ENCODE measurements at places on chromosomes 11 and 22.

GRCh38 chr11:37612146-37612545, 1014.1 kb upstream of the RAG2 start:
- no peak for DNase-seq

- DNase-seq = no peak
These were observed 38.4 kb upstream of the A4GALT start for GRCh38 chr22:42758931-42759629.

GRCh38 chr22:37999640-38000272, 15.4 kb upstream of the SOX10 start:
- DNase-seq = no peak

GRCh38 chr11:128214263-128214662, 373.1 kb downstream of the ETS1 start:
- no peak for DNase-seq

- no peak for DNase-seq
These were observed 833.8 kb downstream of the TBC1D22A start for GRCh38 chr22:47596176-47596690.

DNA sequence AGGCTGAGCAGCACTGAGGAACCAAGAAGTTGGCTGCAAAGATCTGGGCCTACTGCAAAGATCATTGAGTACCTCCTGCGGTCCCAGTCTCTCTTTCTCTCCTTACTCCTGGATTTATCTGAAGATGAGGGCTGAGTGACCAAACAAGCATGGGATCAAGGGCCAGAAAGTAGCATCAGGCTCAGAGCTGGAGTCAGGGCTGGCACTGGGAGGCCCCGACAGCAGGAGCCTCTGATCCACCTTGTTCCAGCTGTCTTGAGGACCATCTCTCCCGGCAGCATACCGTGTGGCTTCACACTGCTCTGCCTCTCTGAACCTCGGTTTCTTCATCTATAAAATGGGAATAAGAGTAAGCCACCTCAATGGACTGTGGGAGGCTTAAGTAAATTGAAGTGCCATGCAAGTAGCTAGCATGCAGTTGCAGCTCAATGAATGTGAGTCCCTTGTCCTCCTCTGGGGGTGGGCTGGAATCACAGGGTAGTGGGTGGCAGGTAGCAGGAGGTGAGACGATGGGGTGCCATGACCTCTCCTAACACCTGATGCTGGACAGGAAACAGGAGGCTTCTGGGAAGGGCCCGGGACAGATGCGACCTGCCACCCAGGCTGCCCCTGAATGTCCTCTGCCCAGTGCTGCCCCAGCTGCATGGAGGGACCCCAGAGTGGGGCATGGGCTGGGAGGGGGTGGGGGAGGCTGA, 52.5 kb upstream of the PRDM11 start:
- DNase-seq = no peak

DNA sequence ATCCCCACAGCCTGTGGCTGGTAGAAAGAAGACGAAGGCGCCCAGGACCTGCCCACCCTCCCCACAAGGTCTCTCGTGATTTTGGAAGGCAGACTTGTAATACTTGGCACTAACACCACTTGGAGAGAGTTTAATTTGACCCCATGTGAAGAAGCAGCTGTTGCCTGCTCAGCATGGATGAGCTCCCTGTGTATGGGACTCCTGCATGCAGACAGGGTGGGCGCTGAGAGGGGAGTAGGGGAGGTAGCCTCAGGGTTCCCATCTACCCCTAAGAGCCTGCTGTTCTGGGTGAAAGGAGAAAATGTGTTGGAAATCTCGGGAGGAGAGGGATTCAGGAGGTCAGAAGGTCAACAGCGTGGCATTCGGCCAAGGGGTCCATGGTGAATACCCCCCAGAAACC, 625.9 kb downstream of the TBC1D22A start:
- DNase-seq = no peak

DNA sequence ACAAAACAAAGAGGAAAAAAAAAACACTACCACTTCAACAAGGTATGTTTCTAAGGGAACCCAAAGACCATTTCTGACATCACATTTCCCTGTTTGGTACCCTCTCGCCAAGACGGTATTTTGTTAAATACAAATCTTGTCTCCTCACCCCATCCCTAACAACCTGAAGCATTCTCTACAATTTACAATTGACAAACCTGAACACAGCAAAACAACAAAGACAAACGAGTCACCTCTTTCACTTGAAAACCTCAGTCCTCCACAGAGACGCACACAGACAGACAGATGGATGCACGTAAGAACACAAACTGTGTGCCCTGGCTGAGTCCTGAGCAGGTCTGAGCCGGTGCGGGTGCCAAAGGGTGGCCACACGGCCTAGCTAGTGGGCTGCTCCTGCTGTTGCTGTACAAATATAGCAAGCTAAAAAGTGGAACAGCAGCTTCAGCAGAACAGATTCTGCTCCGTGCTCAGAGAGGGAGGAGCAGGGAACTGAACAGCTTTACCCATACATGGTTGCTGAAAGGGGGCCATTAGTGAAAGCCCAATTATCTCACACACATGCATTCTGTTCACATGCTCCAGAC, 28.5 kb downstream of the CELF1 start:
- no peak for DNase-seq

- no peak for DNase-seq
These were observed 58.2 kb downstream of the PRCP start for GRCh38 chr11:82842019-82842418.

- DNase-seq = no peak
These were observed 9.7 kb downstream of the CAT start for GRCh38 chr11:34448223-34448994.

- DNase-seq = peak; percentile 61
These were observed 307.5 kb downstream of the ETS1 start for GRCh38 chr11:128279866-128280265.

DNA sequence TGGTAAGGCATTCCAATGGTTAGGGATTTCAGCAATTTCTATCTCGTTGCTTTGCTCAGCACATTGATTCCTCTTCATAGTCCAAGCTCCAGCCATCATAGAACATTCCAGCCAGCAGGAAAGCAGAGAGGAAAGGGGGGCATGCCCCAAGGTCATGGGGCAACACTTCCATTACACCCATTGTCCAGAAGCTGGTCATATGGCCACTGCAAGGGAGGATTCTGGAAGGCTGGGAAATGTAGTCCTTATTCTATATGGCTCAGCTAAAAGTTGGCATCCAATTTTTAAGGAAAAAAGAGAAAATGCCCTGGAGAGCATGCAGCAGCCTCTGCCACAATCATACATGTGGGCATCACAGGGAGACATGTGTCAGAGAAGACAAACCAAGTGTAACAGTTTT, 47.1 kb upstream of the RCN1 start:
- DNase-seq = no peak

GRCh38 chr11:118605116-118605867, 2.1 kb upstream of the PHLDB1 start:
- no peak for DNase-seq

- DNase-seq = no peak
These were observed 1398.1 kb downstream of the BRD1 start for GRCh38 chr22:48429446-48430020.

GRCh38 chr11:1197886-1198560, 24.8 kb upstream of the MUC5B start:
- no peak for DNase-seq

- DNase-seq = no peak
These were observed 29.7 kb downstream of the ALX4 start for GRCh38 chr11:44280257-44280656.

DNA sequence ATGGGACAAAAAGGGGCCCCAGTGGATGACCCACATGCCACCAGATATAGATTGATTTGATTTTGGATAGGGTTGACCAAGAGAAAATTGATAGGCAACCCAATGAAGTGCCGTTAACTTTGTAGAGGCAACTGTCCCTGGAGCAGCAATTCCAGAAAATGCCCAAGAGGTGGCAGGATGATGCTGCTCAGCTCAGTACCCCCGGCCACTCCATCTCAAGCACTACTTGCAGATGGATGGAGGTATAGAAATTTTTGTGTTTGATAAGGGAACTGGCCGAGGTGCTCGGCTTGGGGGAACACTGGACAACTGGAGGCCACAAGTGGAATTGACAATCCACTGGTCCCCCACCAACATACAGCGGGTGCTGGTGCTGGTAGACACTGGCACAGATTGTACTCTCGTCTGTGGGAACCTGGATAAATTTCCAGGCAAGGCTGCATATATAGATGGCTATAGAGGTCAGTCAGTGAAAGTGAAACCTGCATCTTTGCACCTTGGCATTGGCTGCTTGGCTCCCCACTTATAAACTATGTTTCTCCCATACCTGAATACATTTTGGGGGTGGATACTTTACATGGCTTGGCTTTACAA, 86.3 kb downstream of the CCDC83 start:
- no peak for DNase-seq

GRCh38 chr11:27563641-27564040, 57.1 kb upstream of the LIN7C start:
- DNase-seq = no peak

DNA sequence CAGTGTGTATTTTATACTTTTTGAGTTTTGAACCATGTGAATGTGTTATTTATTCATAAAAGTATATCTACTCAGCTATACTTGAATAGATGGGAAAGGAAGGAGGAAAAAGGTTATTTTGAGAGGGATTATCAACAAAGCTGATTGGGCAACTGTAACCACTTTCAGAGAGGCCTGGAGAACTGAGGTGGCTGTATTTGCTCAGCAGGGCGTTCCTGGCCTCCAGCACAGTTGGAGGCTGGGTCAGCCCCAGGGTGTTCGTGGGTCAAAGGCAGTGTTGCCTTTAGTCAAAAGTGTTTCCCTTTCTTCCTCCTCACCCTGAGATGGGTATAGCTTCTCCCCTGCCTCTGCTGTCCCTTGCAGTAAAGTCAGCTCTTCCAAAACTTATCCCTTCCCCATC, 26.7 kb downstream of the ASCC2 start:
- DNase-seq = no peak

GRCh38 chr11:124716591-124716990, 23.2 kb upstream of the NRGN start:
- DNase-seq = no peak

GRCh38 chr22:40322021-40322420, 24.3 kb upstream of the ADSL start:
- no peak for DNase-seq

GRCh38 chr22:27250886-27251285, 550.7 kb downstream of the MN1 start:
- no peak for DNase-seq

GRCh38 chr22:33867118-33867866, 53.0 kb downstream of the LARGE1 start:
- DNase-seq = no peak

GRCh38 chr11:1224491-1225385, 1.9 kb downstream of the MUC5B start:
- no peak for DNase-seq

DNA sequence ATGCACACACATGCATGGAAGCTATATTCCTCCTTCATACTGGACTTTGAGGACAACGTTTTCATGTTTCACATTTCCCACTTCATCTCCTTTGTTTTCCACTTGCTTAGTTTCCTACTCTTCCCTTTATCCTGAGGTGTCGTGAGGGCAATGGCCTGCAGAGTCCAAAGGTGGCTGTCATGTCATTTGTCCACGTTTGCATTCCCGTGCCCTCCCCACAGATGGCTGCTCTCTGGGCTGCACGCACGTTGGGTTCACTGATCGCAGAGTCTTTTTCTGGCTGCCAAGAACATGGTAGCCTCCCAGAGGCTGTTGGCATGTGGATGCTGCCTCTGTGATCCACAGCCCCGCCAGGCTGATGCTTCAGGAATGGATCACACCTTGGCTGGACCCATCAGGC, 256.0 kb downstream of the ST3GAL4 start:
- no peak for DNase-seq

GRCh38 chr11:119087123-119087522, 2.4 kb downstream of the HMBS start:
- no peak for DNase-seq

GRCh38 chr11:60957188-60957587, 5.2 kb upstream of the SLC15A3 start:
- DNase-seq = no peak

GRCh38 chr11:16605389-16605893, 133.0 kb upstream of the C11orf58 start:
- no peak for DNase-seq

- DNase-seq = peak; percentile 51
These were observed 4.3 kb downstream of the SIAE start for GRCh38 chr11:124669193-124669592.
